ENCODE measurements at places on chromosomes 12 and 14. TPM values are rescaled to one million over a fixed set of nuclear protein-coding genes. Genes with fewer than 3 reads are reported as not detected.

- H3K36me3 ChIP-seq = no peaks in the 10 kb centered on the region
- no peak for DNase-seq
- no peak overlapping the region for H3K27ac ChIP-seq
- H3K4me3 ChIP-seq = no peak overlapping the region
- H3K27me3 ChIP-seq = peaks cover 12% of the 10 kb centered on the region
These were observed 17.1 kb upstream of the MDM1 start for GRCh38 chr12:68349220-68349621.

GRCh38 chr12:108609537-108610335 is 11.9 kb upstream of the TMEM119 start:
- no peaks in the 10 kb centered on the region for H3K36me3 ChIP-seq
- no peaks in the 10 kb centered on the region for H3K27me3 ChIP-seq
- peak overlapping the region; percentile 12 for H3K27ac ChIP-seq
- no peak overlapping the region for H3K4me3 ChIP-seq

CCDC38 gene
- not detected for total RNA-seq

GRCh38 chr14:69441948-69442347 is 42.6 kb upstream of the PLEKHD1 start:
- H3K4me1 ChIP-seq = peaks cover 16% of the 10 kb centered on the region
- no peak overlapping the region for H3K4me3 ChIP-seq
- H3K27ac ChIP-seq = peak overlapping the region; percentile 3
- no peaks in the 10 kb centered on the region for H3K27me3 ChIP-seq

ASB8 gene
- 34.3 TPM for total RNA-seq

- no peaks in the 10 kb centered on the region for H3K27me3 ChIP-seq
- H3K27ac ChIP-seq = peak overlapping the region; percentile 74
- no peaks in the 10 kb centered on the region for H3K36me3 ChIP-seq
- DNase-seq = no peak
These were observed 11.9 kb downstream of the CFAP54 start for GRCh38 chr12:96501133-96501761.

GRCh38 chr12:103279444-103279843 is 216.3 kb downstream of the C12orf42 start:
- DNase-seq = no peak
- H3K4me3 ChIP-seq = no peak overlapping the region
- H3K36me3 ChIP-seq = no peaks in the 10 kb centered on the region
- H3K27ac ChIP-seq = no peak overlapping the region
- H3K27me3 ChIP-seq = peaks cover 4% of the 10 kb centered on the region

- H3K4me1 ChIP-seq = no peaks in the 10 kb centered on the region
- no peak for DNase-seq
- H3K36me3 ChIP-seq = no peaks in the 10 kb centered on the region
These were observed 374.2 kb downstream of the PRKD1 start for GRCh38 chr14:29553427-29553826.

DNA sequence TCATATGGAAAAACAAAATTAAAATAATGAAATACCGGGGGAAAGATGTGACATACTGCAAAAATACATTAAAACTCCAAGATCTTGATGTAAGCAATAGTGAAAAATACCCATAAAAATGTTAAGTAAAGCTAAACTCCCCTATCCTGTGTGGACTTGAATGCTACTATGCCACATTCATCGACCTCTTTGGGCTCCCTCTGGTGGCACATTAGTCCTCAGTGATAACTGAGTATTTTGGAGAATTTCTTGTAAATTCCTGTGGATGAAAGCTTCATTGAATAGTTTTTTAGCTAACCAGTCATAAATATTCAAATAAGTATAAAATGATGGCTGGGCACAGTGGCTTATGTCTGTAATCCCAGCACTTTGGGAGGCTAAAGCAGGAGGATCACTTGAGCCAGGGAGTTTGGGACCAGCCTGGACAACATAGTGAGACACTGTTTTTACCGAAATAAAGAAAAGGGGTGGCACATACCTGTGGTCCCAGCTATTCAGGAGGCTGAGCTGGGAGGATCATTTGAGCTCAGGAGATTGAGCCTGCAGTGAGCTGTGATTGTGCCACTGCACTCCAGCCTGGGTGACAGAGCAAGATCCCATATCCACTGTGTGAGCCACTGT is 42.4 kb upstream of the SGPP1 start:
- peaks cover 4% of the 10 kb centered on the region for H3K4me1 ChIP-seq
- H3K36me3 ChIP-seq = no peaks in the 10 kb centered on the region
- H3K27me3 ChIP-seq = no peaks in the 10 kb centered on the region
- no peak overlapping the region for H3K4me3 ChIP-seq

GRCh38 chr14:32761381-32761968 is 177.2 kb upstream of the NPAS3 start:
- H3K27me3 ChIP-seq = no peaks in the 10 kb centered on the region
- H3K4me1 ChIP-seq = peaks cover 58% of the 10 kb centered on the region
- no peak for DNase-seq
- H3K36me3 ChIP-seq = no peaks in the 10 kb centered on the region
- no peak overlapping the region for H3K4me3 ChIP-seq
- peak overlapping the region; percentile 49 for H3K27ac ChIP-seq

GRCh38 chr12:53775478-53776145 is 23.8 kb upstream of the CISTR start:
- H3K4me1 ChIP-seq = no peaks in the 10 kb centered on the region
- no peak overlapping the region for H3K4me3 ChIP-seq
- no peak overlapping the region for H3K27ac ChIP-seq

TEX52 gene
- not detected for total RNA-seq

DNA sequence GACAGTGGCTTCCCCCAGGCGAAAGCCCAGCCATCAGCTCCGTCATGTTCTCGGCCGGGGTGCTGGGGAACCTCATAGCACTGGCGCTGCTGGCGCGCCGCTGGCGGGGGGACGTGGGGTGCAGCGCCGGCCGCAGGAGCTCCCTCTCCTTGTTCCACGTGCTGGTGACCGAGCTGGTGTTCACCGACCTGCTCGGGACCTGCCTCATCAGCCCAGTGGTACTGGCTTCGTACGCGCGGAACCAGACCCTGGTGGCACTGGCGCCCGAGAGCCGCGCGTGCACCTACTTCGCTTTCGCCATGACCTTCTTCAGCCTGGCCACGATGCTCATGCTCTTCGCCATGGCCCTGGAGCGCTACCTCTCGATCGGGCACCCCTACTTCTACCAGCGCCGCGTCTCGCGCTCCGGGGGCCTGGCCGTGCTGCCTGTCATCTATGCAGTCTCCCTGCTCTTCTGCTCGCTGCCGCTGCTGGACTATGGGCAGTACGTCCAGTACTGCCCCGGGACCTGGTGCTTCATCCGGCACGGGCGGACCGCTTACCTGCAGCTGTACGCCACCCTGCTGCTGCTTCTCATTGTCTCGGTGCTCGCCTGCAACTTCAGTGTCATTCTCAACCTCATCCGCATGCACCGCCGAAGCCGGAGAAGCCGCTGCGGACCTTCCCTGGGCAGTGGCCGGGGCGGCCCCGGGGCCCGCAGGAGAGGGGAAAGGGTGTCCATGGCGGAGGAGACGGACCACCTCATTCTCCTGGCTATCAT is 663 bp downstream of the PTGER2 start:
- H3K4me1 ChIP-seq = peaks cover 32% of the 10 kb centered on the region
- DNase-seq = no peak

GRCh38 chr12:93041416-93041815 is 112.3 kb upstream of the EEA1 start:
- DNase-seq = no peak
- H3K27ac ChIP-seq = no peak overlapping the region
- no peaks in the 10 kb centered on the region for H3K27me3 ChIP-seq
- H3K36me3 ChIP-seq = no peaks in the 10 kb centered on the region
- H3K4me1 ChIP-seq = peaks cover 3% of the 10 kb centered on the region

GPX2 gene
- not detected for total RNA-seq

- no peak overlapping the region for H3K27ac ChIP-seq
- H3K27me3 ChIP-seq = no peaks in the 10 kb centered on the region
- no peak for DNase-seq
- H3K36me3 ChIP-seq = no peaks in the 10 kb centered on the region
- no peak overlapping the region for H3K4me3 ChIP-seq
- no peaks in the 10 kb centered on the region for H3K4me1 ChIP-seq
These were observed 110.2 kb downstream of the RASSF9 start for GRCh38 chr12:85725991-85726390.

GRCh38 chr12:62649412-62650138 is 182.9 kb downstream of the MON2 start:
- H3K36me3 ChIP-seq = peaks cover 21% of the 10 kb centered on the region
- H3K4me3 ChIP-seq = no peak overlapping the region
- H3K4me1 ChIP-seq = peaks cover 13% of the 10 kb centered on the region
- DNase-seq = no peak
- no peaks in the 10 kb centered on the region for H3K27me3 ChIP-seq

KCNH5 gene
- not detected for total RNA-seq

DNA sequence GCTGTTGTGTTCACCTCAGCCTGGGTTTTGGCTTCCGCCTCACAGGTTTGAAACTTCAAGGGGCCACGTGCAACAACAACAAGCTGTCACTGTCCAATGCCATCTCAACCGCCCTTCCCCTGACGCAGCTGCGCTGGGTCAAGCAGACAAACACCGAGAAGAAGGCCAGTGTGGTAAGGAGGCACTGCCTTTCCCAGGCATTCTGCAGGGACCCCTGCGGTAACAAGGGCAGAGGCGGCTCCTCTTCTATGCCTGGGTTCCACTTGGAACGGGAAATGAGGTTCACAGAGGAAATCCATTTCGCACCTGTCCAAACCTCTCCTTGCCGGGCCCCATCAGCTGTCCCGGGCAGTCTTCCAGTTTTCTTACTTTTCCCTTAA is 36.8 kb downstream of the HSP90AA1 start:
- no peak overlapping the region for H3K4me3 ChIP-seq
- DNase-seq = no peak
- peaks cover 52% of the 10 kb centered on the region for H3K36me3 ChIP-seq
- H3K4me1 ChIP-seq = no peaks in the 10 kb centered on the region
- H3K27ac ChIP-seq = no peak overlapping the region

DNA sequence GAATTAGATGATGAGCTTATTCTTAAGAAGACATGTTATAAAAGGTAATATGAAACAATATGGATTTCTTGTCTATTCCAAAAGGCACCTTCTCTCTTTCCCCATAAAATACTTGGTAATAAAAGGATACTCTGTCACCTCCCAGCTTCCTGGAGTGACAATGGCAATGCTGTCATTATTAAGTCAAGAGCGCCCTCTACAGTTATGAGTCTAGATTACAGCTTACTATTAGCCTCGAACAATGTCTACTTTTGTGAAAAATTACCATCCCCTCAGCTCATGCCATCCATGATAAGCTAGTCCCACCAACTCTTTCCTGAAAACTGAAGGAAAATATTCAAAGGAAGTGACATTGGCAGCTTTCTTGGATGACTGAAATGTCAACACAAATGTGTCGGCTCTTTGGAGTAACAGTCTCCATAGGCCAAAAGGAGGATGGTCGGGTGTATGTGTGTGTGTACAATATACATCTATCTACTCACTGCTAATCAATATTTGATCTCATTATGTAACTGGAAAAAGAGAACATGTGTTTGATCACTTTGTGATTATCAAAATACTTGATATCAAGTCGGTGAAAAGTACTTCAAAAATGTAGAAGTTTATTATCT is 48.7 kb upstream of the CDKN3 start:
- H3K4me3 ChIP-seq = no peak overlapping the region
- H3K4me1 ChIP-seq = peaks cover 30% of the 10 kb centered on the region
- H3K27me3 ChIP-seq = no peaks in the 10 kb centered on the region
- H3K36me3 ChIP-seq = no peaks in the 10 kb centered on the region
- H3K27ac ChIP-seq = no peak overlapping the region

GRCh38 chr12:102374190-102374589 is 106.2 kb downstream of the IGF1 start:
- no peak overlapping the region for H3K27ac ChIP-seq
- no peaks in the 10 kb centered on the region for H3K27me3 ChIP-seq
- no peaks in the 10 kb centered on the region for H3K36me3 ChIP-seq
- H3K4me3 ChIP-seq = no peak overlapping the region
- H3K4me1 ChIP-seq = no peaks in the 10 kb centered on the region

- H3K27me3 ChIP-seq = peaks cover 10% of the 10 kb centered on the region
- no peak overlapping the region for H3K4me3 ChIP-seq
- H3K36me3 ChIP-seq = peaks cover 1% of the 10 kb centered on the region
- no peak for DNase-seq
These were observed 1.4 kb downstream of the MEG3 start for GRCh38 chr14:100827101-100828021.

- no peak for DNase-seq
- no peak overlapping the region for H3K27ac ChIP-seq
- no peak overlapping the region for H3K4me3 ChIP-seq
- H3K27me3 ChIP-seq = no peaks in the 10 kb centered on the region
- no peaks in the 10 kb centered on the region for H3K36me3 ChIP-seq
- H3K4me1 ChIP-seq = peaks cover 41% of the 10 kb centered on the region
These were observed 57.5 kb downstream of the PLEKHA5 start for GRCh38 chr12:19186722-19187661.

- H3K27ac ChIP-seq = peak overlapping the region; percentile 59
- H3K4me1 ChIP-seq = peaks cover 22% of the 10 kb centered on the region
- H3K4me3 ChIP-seq = no peak overlapping the region
These were observed 101.4 kb upstream of the BBS10 start for GRCh38 chr12:76449583-76449982.

DNA sequence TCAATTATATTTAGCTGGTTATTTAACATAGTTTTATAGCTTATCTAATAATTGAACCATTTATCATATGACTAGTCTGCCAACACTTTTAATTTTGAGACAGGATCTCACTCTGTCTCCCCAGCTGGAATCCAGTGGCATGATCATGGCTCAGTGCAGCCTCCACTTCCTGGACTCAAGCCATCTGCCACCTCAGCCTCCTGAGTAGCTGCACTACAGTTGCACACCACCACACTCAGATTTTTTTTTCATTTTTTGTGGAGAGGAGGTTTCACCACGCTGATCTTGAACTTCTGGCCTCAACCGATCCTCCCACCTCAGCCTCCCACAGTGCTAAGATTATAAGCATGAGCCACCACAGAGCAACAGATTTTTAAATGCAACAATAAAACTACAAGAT is 151.4 kb upstream of the MDGA2 start:
- H3K4me3 ChIP-seq = no peak overlapping the region
- no peak overlapping the region for H3K27ac ChIP-seq
- no peaks in the 10 kb centered on the region for H3K36me3 ChIP-seq

RASAL1 gene
- total RNA-seq = not detected

DNA sequence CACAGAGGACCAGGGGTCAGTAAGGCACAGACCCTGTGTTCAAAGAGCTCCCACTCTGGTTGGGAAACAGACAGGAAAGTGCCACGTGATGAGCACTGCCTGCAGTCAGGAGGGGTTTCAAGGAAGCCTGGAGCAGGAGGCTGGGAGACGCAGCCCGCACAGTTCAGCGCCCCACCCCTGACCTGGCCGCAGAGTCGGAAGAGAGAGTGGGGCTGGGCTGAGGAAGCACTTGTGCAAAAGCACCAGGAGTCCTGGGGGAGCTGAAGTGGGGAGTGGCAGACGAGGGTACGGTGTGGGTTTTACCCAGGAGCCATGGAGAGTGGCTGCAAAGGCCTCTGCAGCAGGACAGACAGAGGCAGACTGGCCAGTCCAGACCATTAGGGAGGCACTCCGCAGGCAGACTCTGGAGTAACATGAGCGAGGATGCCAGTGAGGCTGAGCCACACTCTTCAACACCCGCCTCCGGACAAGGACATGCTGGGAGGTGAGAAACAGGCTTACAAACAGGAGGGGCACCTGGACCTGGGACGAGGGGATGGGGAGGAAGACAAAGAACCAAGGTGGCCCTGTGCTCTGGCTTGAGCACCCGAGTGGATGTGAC is 85.7 kb upstream of the GPR68 start:
- peaks cover 8% of the 10 kb centered on the region for H3K27me3 ChIP-seq
- H3K4me1 ChIP-seq = peaks cover 9% of the 10 kb centered on the region
- DNase-seq = peak; percentile 69
- no peak overlapping the region for H3K4me3 ChIP-seq
- H3K27ac ChIP-seq = no peak overlapping the region

Data from chondrocyte (in vitro differentiated cells).